ENCODE measurements at places on chromosomes 13 and 19.

DNA sequence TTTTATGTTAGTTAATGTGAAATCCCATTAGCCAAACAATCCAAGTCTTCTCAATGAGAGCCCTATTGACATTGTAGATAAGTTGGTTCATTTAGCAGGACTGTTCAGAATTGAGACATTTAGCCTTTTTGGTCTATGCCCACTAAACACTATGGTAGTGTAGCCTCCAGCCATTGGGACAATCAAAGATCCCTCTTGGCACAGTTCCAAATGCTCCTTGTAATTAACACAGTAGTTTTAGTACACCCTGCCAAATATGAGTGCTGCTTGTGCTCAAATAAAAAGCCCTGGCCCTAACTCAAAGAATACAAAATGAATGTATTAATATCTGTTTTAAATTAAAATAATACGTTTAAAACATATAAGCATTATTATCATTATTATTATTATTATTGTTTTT lies 15.4 kb upstream of the FAM216B start:
- no peak for DNase-seq

GRCh38 chr13:110319397-110319773 lies 12.3 kb downstream of the COL4A2 start:
- no peak for DNase-seq

GRCh38 chr13:31444266-31444856 lies 244.6 kb downstream of the B3GLCT start:
- no peak for DNase-seq

DNA sequence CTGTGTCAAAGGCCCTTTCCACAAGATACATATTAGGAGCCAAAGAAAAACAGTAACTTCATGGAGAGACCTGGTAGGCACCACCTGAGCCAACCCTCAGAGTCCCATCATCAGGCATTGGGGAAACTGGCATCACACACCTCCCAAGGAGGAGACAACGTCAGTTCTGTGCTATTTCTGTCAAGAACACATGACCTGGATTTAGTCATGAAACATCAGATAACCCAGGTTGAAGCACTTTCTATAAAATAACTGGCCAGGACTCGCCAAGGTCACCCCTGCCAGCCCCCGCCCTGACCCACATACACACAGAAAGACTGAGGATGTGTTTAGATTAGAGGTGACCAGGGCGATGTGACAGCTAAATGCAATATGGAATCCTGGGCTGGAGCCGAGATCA lies 35.6 kb downstream of the COL4A1 start:
- DNase-seq: no peak

GRCh38 chr13:46679369-46680120 lies 117.4 kb downstream of the ESD start:
- DNase-seq: peak; percentile 38

All from activated T-helper 1 cell treated with anti-CD3 and anti-CD28 coated beads, Interleukin-12 subunit alpha, Interleukin-12 subunit beta, Interleukin-2, Interleukin-4 antibody, amounts not matched to agents 30 ng/mL and 10 ng/mL and 1 ng/mL, durations not matched to agents 14 hours and 24 hours and 36 hours (primary cell).